ENCODE measurements at places on chromosomes 5 and 9.

DNA sequence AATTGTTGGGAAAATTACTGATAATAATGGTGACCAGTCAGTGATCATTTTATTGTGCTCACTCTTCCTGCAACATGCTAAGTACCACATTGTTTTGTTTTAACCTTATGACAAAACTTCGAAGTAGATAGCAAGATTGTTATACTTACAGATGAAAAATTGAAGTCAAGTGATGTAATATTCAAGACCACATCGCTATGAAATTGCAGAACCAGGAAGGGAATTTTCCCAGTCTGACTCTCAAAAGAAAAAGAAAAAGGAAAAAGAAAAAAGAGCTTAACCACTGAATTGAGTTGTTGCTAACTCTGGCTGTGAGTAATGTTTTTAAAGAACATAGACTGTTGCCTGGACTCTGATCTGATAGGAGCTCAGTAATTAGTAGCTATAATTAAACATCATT is 170.6 kb upstream of the HAPLN1 start:
- no peak for DNase-seq

DNA sequence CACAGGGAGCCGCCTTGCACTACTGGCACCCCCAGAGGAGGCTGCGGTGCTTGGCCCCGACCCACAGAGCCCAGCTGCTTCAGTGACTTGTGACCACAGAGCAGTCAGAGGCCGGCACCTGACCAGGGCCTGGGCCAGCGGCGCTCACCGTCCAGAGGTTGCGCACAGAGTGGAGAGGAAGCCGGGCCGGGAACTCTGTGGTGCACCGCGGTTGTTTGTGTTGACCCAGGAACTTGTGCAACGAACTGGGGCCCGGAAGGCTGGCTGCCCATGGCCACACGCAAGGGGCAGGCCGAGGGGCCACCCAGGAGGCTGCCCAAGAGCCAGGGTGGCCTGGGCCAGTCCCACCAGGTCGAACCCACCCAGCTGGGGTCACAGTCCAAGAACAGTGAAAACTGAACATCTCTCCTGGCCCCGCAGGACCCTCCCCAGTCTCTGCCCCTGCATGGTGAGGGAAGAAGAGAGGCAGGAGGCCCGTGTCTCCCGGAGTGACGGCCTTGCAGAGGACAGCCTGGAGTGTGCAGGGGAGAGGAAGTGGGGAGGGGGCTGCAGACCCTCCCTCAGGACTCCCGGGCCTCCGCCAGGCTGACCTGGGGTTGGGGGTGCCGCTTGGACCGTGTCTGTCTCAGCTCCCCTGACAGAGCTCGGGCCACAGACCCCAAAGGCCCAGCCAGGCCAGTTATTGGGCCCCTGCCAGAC is 42.8 kb upstream of the EGFL7 start:
- no peak for DNase-seq

- DNase-seq, result no peak
Observed at GRCh38 chr5:59637884-59638580, 255.5 kb downstream of the PDE4D start.

DNA sequence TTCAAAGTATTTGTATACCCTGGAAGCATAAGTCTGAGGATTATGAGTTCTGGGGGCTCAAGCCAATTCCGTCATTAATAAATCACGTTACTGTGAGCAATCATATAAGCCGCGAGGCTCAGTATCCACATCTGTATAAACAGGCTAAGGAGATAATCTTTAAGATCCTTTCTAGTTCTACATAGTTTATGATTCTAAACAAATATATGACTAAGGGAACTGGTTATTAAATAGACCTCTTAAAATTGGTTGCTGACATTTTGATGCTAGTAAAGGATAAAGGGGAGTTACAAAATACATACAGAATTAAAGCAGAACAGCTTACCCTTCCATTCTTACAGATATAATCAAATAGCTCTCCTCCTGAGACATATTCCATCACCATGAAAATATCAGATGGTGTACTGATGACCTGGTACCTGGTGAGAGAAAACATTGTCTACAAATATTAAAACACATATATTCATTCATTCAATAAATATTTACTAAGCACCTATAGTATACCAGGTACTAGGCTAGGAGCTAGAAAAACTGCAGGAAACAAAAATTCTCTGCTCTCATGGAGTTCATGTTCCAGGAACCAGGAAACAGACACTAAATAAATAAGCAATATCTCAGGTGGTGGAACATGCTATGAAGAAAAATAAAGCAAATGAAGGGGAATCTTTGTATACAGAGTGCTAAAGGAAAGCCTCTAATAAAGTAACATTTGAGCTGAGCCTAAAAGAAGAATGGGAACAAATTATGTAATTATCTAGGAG is 19.5 kb upstream of the TTC33 start:
- DNase-seq, result no peak

GRCh38 chr5:488744-489688 is 35.2 kb downstream of the SLC9A3 start:
- DNase-seq, result no peak

DNA sequence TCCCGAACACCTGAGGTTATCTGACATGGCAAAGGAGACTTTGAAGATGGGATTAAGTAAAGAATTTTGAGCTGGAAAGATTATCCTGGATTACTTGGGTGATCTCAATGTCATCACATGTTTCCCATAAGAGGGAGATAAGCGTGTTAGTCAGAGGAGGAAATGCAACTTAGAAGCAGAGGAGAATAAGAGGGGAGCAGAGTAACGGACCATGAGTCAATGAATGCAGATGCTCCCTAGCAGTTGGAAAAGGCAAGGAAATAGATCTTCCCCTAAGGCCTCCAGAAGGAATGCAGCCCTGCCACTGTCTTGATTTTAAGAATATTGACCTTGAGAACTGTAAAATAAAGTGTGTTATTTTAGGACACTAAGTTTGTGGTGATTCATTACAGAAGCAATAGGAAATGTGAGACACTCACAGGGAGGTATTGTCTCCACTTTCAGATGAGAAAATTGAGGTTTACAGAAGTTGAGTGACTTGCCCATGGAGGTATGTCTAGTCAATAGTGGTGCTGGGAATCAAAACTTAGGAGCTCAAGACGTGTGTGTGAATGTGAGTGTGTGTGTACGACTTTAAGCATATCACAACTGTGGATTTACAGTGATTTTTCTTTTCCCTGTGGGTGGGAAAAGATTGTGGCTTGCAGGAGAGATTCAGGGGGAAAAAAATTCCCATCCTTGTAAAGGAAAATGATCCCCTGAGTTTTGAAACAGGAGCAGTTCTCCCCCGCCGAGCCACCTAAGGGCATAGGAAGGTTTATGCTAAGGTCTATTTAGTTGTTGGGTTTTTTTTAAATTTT is 125.3 kb downstream of the TRIM32 start:
- DNase-seq, result no peak

GRCh38 chr9:3880851-3881250 is 355.1 kb upstream of the RFX3 start:
- DNase-seq, result no peak

DNA sequence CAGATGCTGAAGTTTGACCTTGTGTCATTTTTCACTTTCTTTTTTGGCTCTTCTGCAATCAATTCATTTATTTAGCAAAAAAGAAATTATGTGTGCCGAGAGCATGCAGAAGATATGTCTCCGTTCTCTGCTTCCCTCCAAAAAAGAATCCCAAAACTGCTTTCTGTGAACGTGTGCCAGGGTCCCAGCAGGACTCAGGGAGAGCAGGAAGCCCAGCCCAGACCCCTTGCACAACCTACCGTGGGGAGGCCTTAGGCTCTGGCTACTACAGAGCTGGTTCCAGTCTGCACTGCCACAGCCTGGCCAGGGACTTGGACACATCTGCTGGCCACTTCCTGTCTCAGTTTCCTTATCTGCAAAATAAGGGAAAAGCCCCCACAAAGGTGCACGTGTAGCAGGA is 2.4 kb downstream of the FGFR4 start:
- no peak for DNase-seq

- no peak for DNase-seq
Observed at GRCh38 chr9:109507421-109507838, 9.3 kb upstream of the PTPN3 start.

- no peak for DNase-seq
Observed at GRCh38 chr9:110971705-110972104, 66.6 kb downstream of the LPAR1 start.

GRCh38 chr5:6859951-6860638 is 146.9 kb downstream of the TENT4A start:
- no peak for DNase-seq

GRCh38 chr5:107126341-107126740 is 544.4 kb downstream of the EFNA5 start:
- DNase-seq, result no peak

DNA sequence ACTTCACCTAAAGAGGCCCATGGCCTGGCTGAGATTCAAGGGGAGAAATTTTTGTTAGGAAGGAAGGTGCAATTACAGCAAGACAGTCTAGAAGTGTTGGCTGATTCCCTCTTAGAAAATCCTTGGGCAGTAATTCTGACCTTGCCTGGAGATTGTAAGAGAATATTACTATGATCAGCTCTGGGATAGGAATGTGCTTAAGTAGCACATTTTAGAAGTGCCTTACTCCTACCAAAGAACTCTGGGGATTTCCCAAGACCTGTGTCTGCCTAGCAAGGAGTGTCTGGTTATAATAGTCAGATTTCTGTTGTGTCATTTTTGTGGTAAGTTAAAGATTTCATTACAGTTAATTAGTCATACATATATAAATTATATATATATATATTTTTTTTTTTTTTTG is 52.3 kb downstream of the NLN start:
- no peak for DNase-seq

DNA sequence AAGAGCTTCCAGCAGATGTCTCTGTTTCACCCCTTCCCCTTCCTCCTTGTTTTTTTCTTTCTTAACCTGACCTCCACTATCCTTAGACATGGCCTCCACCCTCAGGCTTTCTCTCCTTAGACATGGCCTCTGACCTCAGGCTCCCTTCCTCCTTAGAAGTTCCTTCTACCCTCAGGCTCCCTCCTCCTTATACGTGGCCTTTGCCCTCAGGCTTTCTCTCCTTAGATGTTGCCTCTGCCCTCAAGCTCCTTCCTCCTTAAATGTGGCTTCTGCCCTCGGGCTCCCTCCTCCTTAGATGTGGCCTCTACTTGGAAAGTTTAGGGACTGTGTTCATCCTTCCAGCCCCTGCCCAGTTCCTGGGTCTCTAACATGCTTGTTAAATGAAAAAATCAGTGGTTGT is 180.4 kb upstream of the S1PR3 start:
- DNase-seq, result no peak

DNA sequence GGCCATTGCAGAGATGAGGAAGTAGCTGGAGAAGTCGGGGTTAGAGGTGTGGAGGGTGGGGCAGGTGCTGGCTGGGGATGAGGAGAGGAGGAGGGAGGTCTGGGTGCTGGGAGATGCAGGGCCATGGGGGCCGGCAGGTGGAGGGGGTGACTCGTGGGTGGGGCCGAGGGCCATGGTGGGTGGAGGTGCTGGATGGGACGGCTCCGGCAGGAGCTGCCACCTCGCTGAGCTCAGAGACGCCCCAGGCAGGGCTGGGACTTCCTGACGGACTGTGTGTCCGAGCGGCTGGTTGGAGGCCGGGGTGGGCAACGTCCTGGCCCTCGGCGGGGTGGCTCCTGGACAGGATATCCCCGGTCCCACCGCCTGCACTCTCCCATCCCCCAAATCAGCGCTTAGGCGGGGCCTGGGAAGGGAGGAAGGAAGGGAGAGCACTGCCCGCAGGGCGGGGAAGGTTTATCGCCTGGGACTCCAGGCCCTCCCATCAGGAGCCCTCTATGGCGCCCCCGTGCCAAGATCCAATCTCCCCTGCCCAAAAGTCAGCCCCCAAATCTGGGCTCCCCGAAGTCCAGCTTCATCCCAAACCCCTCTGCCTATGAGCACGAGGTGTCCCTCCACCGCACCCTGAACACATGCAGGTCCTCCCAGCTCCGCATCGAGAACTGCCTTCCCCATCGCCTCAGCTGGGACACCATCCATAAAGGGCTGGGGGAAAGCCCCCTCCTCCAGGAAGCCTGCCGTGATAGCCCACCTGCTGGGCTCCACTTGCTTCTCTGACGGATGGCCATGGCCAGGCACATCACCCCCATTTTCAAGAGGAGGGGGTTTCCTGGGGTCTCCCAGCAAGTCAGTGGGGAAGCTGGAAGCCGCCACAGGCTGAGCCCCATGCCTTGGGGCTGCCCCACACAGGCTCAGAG is 58.3 kb upstream of the NOTCH1 start:
- DNase-seq, result no peak

DNA sequence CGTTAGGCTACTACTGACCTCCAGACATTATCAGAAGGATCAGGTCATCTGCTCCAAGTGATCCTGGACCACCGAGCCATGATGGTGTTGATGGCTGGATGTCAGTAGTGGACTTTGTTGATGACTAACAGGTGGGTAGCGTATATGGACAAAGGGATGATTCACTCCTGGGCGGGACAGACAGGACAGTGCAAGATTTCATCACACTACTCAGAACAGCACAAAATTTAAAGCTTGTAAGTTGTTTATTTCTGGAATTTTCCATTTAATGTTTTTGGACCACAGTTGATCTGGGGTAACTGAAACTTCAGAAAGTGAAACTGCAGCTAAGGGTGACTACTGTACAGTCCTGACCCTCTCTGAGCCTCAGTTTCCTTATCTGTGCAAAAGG is 12.7 kb downstream of the PDGFRB start:
- DNase-seq, result no peak

DNA sequence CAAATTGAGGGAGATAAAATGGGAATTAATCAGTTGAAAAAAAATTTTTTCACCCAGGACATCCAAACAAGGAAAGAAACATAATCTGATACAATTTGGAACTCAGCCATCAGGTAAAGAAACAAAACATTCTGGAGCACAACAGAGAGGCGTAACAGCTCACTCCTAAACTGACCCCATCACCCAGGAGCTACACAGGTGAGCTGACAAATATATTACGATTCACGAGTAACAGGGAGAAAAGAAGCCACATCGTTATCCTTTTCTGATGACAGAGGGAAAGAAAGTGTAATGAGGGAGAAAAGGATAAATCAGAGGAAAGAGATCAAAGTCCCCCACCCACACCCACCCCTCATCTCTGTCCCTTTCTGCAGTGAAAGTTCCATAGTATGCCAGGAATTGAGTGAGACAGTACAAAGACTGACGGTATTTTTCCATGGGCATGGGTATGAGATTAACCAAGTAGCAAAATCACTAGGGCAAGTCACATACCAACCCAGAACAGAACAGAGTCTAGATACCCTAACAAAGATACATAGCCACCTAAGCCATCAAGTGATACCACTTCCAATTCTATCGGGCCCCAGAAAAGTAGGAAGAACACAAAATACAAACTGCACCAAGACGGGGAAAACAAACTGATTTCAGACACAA is 45.4 kb downstream of the TMEM245 start:
- no peak for DNase-seq

GRCh38 chr9:134065612-134066419 is 2.0 kb downstream of the BRD3 start:
- peak; percentile 60 for DNase-seq

Data from stimulated activated naive CD8-positive, alpha-beta T cell treated with anti-CD3 and anti-CD28 coated beads, Interleukin-15, amount 100 ng/mL, for 72 hours (primary cell).